Activated T-helper 1 cell treated with anti-CD3 and anti-CD28 coated beads, Interleukin-2, amount 50 U/mL, for 16 hours (primary cell): ENCODE measurements at places on chromosomes 2 and 18.

DNA sequence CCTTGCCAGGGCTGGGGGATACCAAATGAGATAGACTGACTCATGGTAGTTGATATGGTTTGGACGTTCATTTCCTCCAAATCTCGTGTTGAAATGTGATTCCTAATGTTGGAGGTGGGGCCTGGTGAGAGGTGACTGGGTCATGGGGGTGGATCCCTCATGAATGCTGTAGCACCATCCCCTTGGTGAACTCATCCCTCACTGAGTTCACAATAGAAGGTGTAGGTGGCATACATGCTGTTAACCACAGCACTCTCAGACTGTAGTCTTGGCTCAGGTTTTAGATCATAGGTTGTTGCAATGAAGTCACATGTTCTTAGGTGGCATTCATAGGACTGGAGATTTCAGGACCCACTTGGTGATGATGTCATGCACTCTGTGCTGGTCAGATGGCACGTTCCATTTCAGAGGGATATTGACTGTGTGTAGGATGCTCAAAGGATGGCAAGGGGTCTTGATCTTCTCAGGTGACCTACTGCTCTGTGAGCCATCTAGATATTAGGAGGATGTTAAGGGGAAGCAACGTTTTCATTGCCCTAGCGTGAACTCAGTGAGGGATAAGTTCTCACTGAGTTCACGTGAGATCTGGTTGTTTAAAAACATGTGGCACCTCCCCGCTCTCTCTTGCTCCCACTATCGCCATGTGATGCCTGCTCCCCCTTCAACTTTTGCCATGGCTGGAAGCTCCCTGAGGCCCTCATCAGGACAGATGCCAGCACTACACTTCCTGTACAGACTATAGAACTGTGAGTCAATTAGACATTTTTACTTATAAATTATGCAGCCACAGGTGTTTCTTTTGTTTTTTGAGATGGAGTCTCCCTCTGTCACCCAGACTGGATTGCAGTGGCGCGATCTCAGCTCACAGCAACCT lies 73.8 kb upstream of the ACAA2 start:
- no peak for DNase-seq

GRCh38 chr18:29083545-29083944 lies 906.6 kb upstream of the CDH2 start:
- DNase-seq, result no peak

DNA sequence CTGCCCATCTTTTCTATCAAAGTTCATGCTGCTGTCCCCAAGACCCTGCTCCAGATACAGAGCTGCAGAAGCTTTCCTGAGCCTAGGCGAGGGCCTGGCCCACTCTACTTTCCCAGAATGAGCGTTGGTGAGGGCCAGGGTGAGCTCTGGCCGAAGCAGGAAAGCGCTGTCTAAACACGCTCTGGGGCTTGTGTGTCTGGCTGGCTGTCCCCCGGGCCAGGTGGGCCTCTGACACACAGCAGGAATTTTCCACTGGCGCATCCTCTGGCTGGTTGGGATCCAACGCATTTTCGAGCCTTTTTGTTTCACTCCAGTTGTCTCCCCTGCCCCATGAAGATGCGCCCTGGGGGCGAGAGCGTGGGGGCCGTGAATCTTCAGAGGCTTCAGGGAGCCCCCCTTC lies 17.8 kb upstream of the KCNK3 start:
- DNase-seq, result no peak

DNA sequence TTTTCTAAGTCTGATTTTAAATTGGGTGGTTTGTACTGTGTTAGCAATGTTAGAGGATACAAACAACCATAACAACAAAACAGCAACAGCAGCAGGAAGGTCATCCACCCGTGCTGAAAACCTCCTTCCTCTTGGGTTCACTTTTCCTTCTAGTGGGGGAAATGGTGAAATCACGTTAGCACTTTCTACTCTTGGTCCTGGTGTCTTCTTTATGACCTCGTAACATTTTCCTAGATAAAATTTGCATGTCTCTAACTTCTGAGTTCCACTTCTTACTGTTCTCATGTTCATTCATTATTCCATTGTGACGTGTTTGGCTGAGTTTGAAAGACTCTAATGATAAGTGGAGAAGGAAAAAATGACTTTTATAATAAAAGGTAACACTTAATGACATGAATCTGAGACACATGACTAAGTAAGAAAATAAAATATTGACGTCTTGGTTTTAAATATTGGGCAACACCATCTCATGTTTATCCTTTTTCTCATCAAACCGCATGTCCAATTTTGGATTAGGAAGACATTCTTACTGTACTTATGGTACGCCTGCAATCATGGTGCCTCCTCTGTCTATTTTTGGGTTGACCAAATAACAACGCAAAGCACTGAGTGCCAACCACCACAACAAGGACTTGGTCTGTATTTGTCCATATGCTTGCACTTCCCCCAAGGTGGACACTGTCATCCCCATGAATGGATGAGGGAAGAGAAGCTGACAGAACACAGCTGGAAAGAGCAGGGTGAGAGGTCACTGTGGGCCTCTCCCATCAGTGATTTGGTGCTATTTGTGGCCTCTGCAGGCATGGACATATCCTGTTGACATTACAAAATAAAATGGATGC lies 25.7 kb upstream of the IL1R1 start:
- DNase-seq, result no peak

- no peak for DNase-seq
These were observed 97.5 kb upstream of the COPS8 start for GRCh38 chr2:236988216-236988615.

DNA sequence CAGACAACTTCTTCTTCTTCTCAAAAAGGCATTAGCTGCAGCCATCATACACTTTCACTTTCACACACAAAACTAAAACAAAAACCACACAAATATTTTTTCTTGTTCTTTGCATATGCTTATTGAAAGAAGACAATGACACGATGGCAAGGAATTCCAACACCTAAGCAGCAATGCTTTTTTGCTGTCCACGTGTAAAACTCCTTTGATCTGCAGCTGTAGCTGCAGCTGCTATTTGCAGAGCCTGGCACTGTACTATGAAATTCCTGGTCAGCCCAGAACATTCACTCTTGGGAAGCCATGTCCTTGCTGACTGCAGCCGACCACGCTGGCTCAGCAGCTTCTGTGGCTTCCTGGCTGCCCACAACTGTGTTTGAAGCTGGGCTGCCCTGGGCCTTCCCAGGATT lies 316.2 kb downstream of the CDH2 start:
- DNase-seq, result no peak

DNA sequence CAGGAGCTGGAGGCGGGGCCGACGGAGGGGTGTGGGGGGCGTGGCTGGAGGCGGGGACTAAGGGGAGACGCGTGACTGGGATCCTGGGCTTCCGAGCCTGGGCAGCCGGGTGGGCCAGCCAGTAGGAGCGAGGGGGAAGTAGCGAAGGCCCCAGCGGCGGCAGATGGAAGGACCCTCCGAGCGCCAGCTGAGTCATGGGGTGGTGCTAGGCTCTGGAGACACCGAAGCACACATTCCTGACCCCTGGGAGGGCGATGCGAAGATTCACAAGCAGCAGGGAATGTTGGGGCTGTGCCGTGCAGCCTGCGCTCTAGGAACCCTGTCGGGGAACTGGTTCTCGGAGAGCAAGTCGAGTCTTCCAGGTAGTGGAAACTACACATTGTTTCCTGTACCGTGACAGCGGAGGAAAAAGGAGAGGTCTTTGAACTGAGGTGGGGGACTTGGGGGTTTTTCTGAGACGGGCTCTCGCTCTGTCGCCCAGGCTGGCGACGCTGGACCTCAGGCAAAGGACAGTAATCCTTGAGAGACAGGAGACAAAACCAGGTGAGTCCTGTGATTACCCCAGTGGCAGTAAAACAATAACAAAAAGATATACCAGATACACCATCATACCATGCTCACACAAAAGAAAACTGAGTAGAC lies 650 bp upstream of the AFG3L2 start:
- DNase-seq, result no peak

DNA sequence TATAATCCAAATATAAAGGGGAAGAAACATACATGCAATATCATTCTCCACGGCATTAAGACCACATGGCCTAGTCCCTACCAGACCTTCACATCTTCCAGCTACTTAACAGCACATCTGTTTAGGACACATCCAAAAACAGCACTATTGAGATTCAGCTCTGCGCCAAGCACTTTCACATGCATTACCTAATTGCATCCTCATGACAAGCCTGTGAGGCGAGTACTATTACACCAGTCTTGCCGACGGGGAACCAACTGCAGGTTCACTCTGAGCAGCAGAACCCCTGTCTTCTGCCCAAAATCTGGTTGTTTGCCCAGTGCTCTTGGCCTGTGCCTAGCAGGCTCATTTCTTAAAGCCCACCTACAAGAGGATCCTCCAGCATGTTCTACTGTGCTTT lies 66.7 kb downstream of the AAK1 start:
- DNase-seq, result no peak

DNA sequence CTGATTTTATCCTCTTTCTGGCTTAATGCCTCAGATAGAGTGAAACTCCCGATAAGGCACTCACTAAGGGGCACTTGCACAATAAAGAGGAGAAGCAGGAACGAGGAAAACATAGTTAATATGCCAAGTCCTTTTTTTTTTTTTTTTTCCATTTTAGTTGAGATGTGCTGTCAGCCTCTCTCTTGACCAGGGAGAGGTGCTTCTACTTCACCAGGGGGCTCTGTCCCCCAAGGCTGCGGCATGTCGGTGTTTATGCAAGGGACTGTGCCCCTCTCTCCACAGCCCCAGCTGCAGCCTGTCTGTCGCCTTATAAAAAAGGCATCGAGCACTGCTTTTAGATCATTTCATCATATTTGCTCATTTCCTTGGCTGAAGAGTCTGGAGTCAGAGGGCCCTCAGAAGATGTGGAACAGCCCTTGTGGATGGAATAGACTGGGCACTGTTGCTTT lies 178.1 kb downstream of the SLC8A1 start:
- DNase-seq, result no peak

DNA sequence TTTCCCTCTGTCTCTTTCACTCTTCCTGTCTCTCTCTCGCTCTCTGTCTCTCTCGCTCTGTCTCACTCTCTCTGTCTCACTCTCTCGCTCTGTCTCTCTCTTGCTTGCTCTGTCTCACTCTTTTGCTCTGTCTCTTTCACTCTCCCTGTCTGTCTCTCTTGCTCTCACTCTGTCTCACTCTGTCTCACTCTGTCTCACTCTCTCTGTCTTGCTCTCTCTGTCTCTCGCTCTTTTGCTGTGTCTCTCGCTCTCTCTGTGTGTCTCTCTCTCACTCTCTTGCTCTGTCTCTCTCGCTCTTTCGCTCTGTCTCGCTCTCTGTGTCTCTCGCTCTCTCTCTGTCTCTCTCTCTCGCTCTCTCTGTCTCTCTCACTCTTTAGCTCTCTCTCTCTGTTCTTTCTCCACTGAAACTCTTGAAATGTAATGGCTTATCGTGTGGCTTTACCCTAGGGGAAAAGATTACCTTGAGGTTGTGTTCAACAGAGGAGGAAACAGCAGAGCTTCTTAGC lies 22.9 kb downstream of the INPP1 start:
- DNase-seq, result no peak

GRCh38 chr2:120864981-120865380 lies 129.3 kb downstream of the GLI2 start:
- no peak for DNase-seq

DNA sequence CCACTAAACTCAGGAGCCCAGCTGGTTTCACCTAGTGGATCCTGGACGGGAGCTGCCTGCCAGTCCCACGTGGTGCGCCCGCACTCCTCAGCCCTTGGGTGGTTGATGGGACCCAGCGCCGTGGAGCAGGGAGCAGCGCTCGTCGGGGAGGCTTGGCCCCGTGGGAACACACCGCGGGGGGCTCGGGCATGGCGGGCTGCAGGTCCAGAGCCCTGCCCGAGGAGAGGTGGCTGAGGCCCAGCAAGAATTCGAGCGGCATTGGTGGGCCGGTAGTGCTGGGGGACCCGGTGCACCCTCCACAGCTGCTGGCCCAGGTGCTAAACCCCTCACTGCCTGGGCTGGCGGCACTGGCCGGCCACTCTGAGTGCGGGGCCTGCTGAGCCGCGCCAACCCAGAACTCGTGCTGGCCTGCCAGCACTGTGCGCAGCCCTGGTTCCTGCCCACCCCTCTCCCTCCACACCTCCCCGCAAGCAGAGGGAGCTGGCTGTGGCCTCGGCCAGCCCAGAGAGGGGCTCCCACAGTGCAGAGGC lies 137.3 kb downstream of the TRIB2 start:
- no peak for DNase-seq

DNA sequence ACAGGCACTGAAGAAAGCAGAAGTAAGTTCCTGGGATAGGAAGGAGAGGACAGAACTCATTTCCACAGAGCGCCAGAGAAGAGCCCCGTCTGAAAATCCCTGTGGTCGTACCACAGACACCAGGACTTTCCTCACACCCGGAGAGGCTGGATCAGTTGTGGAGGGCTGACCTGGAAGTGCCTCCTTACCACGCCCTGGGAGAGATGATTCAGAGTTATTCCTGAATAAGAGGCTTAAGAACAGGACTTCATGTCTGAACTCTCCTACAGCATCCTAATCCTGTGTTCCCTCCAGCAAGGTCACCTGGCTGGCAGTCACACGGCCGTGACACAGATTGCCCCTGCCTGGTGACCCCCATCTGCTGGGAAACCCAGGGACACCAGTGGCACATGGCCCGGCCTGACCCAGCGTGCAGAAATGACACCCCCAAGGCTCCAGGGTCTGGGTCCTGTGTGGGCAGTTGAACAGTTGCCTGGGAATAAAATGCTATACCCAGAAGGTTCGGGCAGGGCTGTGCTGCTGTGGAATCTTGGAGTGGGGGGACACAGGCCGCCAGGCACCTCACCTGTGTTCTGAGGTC lies 105.9 kb downstream of the PXDN start:
- DNase-seq, result no peak

DNA sequence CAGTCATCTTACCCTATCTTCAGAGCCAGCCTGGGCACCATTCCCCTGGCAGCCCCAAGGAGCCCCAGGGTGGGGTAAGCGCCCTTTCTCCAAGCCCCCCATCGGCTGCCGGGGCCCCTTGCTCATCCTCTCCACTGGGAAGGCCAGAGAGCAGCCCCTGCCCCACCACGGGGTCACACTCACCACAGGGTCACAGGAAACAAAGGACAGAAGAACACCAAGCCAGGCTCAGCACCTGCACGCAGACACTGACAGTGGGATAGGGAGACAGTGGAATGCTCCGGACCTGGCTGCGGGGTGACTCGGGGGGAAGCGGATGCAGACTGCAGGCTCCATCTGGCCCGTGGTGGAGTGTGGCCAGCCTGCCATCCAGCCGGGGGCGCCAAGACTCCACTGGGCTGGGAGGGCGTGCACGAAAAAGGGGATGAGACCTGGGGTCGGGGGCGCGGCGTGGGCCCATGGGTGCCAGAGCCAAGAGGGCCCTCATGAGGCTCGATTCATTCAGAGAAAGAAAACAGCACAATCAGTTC lies 21.1 kb downstream of the HDAC4 start:
- DNase-seq, result no peak

DNA sequence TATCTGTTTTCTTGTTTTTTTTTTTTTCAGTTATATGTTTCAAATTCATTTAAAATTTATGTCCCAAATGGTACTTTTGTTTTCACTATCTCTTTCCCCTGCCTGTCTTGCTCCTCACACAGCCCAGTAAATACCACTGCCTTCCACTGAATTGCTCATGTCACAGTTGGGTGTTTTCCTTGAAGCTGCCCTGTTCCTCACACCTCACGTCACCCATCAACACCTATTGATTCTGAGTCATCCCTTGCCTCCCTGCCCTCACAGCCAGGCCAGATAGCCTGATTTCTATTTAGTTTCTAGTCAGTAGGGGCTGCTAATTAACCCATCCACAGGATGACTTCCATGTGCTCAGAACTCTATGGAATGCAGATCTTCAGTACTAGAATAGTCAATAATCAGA lies 25.3 kb downstream of the FSHR start:
- no peak for DNase-seq

GRCh38 chr18:5546660-5547059 lies 2.9 kb upstream of the EPB41L3 start:
- no peak for DNase-seq

- DNase-seq, result no peak
These were observed 231.2 kb upstream of the CYP26B1 start for GRCh38 chr2:72378753-72379348.
